ENCODE measurements at places on chromosomes 6 and 20. TPM values are rescaled to one million over a fixed set of nuclear protein-coding genes. Genes with fewer than 3 reads are reported as not detected.

GRCh38 chr6:22141241-22141745 is 155.5 kb downstream of the PRL start:
- DNase-seq = no peak

- no peak for DNase-seq
Measured at GRCh38 chr6:71349395-71349794, 60.8 kb downstream of the OGFRL1 start.

Gene KIF13A
- 59.8 TPM for total RNA-seq

GRCh38 chr6:80134065-80134464 is 27.6 kb downstream of the BCKDHB start:
- no peak for DNase-seq

- peak; percentile 68 for DNase-seq
Measured at GRCh38 chr6:79878142-79878748, 69.1 kb downstream of the ELOVL4 start.

DNA sequence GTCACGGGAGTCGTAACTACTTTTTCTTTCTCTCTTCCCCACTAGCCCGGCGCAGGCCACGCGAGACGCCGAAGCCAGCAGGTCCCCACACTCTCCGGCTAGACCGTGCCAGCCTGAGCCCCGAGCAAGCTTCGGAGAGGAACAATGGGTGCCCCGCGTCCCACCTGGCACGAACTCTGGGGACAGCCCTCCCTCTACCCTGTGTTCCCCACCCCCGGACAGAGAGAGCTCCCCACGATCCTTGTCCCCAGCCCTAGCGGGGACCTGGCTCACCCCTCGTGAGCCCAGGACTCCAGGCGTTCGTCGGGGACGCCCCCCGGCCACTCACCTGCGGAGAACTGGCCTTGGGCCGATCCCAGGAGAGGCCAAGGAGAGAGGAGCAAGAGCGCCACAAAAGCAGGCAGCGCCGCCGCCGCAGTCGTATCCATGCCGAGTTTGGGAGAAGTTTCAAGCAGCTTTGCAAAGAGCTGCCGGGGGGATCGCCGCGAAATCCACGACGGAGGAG is 416 bp downstream of the PTPRK start:
- DNase-seq = peak; percentile 49

Gene MOG
- 2.6 TPM for total RNA-seq

Gene FLRT3
- 0.29 TPM for total RNA-seq

- peak; percentile 45 for DNase-seq
Measured at GRCh38 chr6:129105035-129105434, 222.1 kb downstream of the LAMA2 start.

- DNase-seq = no peak
Measured at GRCh38 chr20:6671829-6672228, 95.7 kb upstream of the BMP2 start.

- no peak for DNase-seq
Measured at GRCh38 chr6:102075539-102075938, 682.0 kb downstream of the GRIK2 start.

Gene SRSF6
- total RNA-seq = 64.4 TPM

DNA sequence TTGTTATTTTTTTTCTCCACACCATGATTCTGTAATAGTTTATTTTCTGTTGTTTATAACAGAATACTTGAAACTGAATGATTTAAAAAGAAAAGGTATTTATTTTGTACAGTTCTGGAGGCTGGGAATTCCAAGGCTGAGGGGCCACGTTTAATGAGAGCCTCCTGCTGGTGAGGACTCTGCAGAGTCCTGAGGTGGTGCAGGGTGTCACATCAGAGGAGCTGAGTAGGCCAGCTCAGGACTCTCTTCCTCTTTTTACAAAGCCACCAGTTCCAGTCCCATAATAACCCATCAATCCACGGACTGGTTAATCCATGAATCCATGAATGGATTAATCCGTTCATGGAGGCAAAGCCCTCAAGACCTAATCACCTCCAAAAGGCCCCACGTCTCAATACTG is 71.6 kb downstream of the TFAP2A start:
- DNase-seq = no peak

- DNase-seq = no peak
Measured at GRCh38 chr6:129186988-129187387, 304.1 kb downstream of the LAMA2 start.

- DNase-seq = no peak
Measured at GRCh38 chr20:20358801-20359200, 9.1 kb upstream of the INSM1 start.

GRCh38 chr6:30615219-30615957 is 1.7 kb downstream of the PPP1R10 start:
- no peak for DNase-seq

GRCh38 chr6:92047152-92047850 is 1372.1 kb downstream of the EPHA7 start:
- no peak for DNase-seq

Gene WFDC12
- total RNA-seq = not detected

DNA sequence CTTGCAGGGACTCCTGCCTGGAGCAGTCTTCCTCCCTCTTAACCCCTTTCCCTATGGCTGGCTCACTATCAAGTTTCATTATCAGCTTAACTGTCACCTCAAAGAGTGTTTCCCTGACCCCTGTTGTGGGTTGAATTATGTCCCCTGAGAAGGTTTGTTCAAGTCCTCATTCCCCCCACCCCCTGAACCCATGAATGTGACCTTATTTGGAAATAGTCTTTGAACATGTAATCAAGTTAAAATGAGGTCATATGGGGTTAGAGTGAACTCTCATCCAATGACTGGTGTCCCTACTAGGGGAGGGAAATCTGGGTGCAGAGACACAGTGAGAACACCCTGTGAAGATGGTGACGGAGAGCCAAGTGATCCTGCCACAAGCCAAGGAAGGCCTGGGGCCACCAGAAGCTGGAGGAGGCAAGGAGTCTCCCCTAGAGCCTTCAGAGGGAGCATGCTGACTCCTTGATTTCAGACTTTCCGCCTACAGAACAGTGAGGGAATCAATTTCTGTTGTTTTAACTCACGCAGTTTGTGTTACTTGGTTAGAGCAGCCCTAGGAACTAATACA is 165.2 kb upstream of the TOP1 start:
- DNase-seq = no peak

DNA sequence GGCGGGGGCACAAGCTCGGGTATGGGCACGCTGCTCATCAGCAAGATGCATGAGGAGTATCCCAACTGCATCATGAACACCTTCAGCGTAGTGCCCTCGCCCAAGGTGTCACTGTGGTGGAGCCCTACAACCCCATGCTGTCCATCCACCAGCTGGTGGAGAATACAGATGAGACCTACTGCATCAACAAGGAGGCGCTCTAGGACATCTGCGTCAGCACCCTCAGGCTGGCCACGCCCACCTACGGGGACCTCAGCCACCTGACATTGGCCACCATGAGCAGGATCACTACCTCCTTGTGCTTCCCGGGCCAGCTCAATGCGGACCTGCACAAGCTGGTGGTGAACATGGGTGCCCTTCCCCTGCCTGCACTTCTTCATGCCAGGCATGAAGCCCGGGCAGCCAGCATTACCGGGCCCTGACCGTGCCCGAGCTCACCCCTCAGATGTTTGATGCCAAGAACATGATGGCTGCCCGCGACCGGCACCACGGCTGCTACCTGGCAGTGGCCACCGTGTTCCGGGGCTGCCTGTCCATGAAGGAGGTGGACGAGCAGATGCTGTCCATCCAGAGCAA is 12.8 kb downstream of the GABRR2 start:
- no peak for DNase-seq

- no peak for DNase-seq
Measured at GRCh38 chr6:166174031-166174430, 6.4 kb upstream of the TBXT start.

- DNase-seq = no peak
Measured at GRCh38 chr20:38658879-38659596, 57.4 kb downstream of the ARHGAP40 start.

- no peak for DNase-seq
Measured at GRCh38 chr6:18425218-18425617, 38.1 kb downstream of the RNF144B start.

Gene GHRH
- 23.5 TPM for total RNA-seq

- DNase-seq = no peak
Measured at GRCh38 chr20:9884666-9885065, 45.8 kb upstream of the PAK5 start.

- DNase-seq = no peak
Measured at GRCh38 chr6:11947063-11947462, 65.0 kb upstream of the HIVEP1 start.

GRCh38 chr6:157019733-157020132 is 242.6 kb downstream of the ARID1B start:
- no peak for DNase-seq

- DNase-seq = no peak
Measured at GRCh38 chr20:54340206-54340605, 132.3 kb downstream of the PFDN4 start.

DNA sequence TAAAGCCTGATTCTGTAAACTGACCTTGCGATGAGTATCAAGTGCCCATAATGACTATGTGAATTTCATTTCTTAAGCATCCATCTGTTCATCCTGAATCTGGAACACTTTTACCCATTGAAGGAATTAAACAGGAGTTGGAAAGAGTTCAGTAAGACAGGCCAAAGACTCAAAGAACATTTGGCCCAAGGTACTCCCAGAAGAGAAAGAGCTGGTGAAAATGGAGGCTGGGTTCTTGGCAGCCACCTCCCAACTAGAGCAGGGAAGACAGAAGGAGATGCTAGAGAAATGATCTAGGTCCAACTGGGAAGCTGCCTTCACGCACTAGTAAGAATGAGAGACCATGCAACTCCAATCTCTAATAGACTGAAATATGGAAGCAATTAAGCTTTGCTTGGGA is 290.8 kb upstream of the RNF24 start:
- DNase-seq = no peak

GRCh38 chr6:6260196-6260722 is 60.2 kb downstream of the F13A1 start:
- no peak for DNase-seq

Gene SPATS1
- not detected for total RNA-seq

Gene CCN6
- total RNA-seq = not detected

DNA sequence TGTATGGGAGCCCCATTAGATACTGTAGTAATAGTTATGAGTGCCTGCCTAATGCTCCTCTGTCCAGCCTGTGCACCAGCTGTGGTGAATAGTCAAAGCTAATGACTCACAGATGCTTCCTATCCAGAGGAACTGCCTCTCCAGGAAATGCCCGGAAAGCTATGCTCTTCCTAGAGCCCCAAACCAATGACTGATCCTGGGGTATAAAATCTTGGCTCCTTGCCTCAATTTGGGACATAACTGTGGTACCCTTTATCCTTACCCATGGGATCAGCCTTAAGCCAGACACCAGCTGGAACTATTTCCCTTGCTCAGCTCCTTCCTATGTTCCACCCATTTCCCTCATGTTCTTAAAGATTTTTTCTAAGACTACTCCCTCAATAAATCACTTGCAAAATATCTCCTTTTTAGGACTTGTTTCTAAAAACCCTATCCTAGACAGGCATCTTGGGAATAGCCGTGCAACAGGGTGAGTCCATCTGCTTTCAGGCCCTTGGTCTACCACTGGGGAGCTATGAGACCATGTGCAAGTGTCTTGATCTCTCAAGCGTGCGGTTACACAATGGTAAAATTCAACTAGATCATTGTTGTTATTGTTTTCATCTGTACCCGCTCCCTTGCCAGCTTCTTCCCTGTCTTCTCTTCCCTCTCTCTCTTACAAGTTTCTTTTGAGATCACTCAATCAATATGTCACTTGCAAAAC is 283.7 kb downstream of the BTBD3 start:
- DNase-seq = no peak

Gene ZFP57
- total RNA-seq = 0.40 TPM

DNA sequence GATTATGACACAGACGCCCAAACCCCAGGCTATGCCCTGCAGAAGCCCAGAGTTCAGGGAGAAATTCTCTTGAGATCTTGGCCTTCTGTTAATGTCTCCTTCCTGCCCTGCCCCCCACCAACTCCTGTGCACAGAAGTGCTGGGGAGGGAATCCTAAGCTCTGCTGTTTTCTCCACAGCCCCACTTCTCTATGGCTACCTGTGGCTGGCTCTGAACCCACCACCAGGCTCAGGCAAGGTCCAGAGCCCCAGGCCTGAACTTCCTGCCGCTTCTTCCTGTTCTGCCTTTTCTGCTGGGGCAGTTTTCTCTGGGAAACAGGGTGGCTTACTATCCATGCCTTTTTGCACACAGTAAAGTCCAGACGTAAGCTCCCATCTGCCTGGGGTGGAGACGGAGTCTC is 77.5 kb upstream of the NNAT start:
- no peak for DNase-seq

Measured in right cardiac atrium (tissue), 5 donors.